ENCODE measurements at places on chromosomes 1 and 21.

- DNase-seq, result no peak
These were observed 31.6 kb upstream of the KIF1B start for GRCh38 chr1:10178597-10179405.

GRCh38 chr1:213686983-213687382 is 300.8 kb upstream of the PROX1 start:
- no peak for DNase-seq

DNA sequence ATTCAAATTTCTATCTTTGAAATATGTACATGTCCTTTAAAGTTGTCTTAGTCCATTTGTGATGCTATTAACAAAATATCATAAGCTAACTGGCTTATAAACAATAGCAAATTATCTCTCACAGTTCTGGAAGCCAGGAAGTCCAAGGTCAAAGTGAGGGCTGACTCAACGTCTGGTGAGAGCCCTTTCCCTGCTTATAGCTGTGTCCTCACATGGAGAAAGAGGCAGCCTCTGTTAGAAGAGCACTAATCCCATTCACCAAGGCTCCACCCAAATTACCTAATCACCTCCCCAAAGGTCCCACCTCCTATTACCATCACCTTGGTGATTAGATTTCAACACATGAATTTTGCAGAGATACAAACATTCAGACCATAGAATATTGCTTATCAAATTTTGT is 450.1 kb upstream of the BEND5 start:
- no peak for DNase-seq

DNA sequence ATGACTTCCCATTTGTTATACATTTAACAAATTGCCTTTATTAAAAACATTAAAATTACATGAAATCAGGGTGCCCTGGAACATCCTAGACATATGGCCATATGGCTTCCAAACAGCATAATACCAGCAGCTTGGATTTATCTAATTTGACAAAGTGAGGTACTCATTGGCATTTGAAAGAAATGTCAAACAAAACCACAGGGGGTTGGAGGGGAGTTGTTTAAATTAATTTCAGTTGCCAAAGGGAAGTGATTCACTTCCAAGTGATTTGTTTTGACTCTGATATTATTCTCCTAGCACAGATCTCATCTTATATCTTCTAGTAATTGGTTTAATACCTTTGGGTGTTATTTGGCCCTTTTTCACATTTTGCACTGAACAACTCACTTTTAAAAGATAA is 24.5 kb upstream of the POU2F1 start:
- no peak for DNase-seq

DNA sequence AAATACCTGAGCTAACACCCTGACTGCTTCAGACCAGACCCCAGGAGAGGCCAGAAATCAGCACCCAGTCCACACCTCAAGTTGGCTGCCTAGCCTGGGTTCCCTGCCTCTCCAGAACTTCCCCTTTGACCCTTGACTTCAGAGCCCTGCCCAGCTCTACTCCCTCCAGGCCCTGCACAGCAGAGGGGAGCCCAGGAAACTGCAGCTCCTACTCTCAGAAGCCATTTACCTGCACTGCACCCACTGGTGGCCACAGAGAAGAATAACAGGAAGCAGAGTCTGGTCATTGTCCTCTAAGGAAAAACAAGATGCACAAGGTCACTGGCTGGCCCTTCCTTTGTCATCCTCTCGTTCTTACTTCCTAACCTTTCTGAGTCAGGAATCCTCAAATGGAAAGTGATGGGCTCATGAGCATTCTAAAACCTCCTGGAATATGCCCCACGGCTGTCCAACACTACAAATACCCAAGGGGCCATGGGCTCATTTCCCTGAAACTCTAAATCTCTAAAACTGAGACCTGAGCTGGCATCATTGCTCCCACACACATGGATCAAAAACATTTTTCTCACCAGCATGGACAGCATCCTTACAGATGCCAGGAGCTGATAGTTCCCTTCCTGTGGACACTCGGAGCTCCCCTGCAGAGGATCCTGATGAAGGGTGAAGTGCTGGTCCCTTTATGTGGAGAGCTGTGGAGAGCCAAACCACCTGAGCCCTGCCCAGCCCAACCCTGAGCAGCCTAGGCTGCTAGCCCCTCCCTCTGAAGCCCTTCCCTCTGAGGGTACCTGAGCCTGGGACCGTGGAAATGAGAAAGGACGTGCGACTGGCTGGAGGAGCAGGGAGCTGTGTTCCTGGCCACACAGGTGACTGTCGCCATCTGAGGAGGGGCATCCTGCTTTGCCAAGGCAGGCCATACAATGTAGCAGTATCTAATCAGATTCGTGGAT is at the start of gene ITLN2:
Gene ITLN2, minus strand, starts transcription at position 652 of the 947 bp plus-strand sequence. Its CDS starts 68 bp downstream, at position 584.
- DNase-seq, result no peak

DNA sequence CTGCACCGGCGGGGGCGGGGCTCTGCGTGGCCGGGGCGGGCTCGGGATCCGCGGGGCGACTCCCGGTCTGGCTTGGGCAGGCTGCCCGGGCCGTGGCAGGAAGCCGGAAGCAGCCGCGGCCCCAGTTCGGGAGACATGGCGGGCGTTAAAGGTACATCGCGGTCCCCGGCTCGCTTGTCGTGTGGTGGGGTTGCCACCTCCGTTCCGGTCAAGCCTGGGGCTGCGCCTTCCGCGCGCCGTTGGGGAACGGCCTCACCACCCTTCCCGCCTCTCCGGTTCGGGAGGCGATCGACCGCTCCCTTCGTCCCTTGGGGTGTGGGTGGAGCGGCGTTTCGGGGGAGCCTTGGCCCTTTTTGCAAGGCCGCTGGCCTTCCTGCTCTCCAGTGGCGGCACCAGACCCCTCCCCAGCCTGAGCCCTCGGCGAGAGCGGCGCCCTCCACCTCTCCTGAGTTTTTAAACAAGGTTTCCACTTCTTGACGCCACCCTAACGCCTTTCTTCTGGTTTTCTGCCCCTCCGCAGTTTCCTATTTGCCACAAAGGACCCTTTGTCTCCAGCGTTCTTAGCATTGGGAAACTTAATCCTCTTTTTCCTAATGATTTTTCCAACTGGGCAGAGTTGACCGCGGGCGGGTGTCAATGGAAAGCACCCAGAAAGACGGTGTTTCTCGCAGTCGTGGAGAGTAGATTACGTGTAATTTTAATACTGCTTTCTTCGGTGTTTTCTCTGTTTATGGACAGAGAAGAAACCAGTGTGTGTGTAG is at the start of the genes LEPR and LEPROT:
Gene LEPR, plus strand, starts transcription at position 79 of the 761 bp plus-strand sequence. CDS start 144,898 bp downstream, outside the sequence.
Gene LEPROT, plus strand, starts transcription at position 79 of the 761 bp plus-strand sequence. Its CDS starts 57 bp downstream, at position 136.
- no peak for DNase-seq

- no peak for DNase-seq
These were observed 393.2 kb downstream of the RPS6KC1 start for GRCh38 chr1:213444224-213444623.

- no peak for DNase-seq
These were observed 33.7 kb downstream of the ATP5PO start for GRCh38 chr21:33881689-33882440.

DNA sequence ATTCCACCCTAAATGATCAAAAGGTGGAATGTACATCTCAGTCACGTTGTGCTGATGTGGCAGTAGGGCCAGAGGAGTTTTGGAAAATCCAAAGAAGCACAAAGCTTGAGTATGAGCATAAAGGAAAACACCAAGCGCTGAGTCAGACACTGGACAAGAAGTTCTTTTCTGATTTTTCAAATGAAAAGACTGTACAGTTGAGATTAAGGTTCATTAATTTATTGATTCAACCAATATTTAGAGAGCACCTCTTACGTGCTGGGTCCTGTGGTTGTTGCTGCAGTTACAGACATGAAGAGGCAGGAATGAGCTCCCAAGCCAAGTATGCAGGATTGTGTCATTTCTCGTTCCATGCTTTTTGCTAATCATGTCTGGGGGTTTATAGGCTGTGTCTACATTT is 28.9 kb upstream of the APP start:
- DNase-seq, result no peak

DNA sequence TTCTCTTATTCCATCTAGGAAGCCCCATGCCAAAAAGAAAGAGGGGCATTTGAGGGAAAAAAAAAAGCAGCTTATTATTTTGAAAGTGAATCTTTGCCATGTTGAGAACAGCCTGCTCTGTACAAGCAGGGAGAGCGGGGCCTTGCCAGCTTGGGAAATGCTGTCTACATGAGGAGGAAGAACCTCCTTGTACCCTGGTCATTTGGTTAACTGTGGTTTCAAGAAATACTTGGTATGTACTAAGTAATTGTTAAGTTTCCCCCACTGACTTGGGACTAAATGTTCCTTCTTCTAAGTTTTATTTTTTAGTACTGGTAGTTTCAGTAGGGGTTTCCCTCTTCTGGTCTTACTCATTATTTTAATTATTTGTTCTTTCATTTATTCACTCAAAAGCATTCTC is 144.1 kb upstream of the HOOK1 start:
- no peak for DNase-seq

- no peak for DNase-seq
These were observed 80.3 kb downstream of the TTC3 start for GRCh38 chr21:37153196-37153934.

GRCh38 chr1:159077120-159077961 is 775 bp upstream of the AIM2 start:
- DNase-seq, result peak; percentile 98

- no peak for DNase-seq
These were observed 39.9 kb upstream of the TENT5C start for GRCh38 chr1:117565745-117566455.

DNA sequence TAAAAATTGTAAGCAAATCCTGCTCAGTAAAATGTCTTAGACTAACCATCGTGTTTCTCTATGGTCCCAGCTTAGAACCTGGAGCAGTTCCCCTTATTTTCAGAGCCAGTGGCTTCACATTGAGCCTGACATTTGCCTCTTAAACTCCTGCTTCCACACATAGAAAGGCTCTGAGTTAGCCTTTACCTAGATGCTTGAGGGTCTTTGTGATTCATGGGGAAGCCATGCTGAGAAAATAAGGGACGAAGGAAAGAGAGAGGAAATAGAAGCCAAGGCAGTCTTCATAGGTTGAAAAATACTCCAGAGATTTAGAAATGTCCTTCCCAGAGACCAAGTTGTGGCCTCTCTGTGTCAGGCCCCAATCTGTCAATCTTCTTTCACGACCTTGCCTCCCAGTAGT is 16.1 kb upstream of the RBBP5 start:
- DNase-seq, result no peak

DNA sequence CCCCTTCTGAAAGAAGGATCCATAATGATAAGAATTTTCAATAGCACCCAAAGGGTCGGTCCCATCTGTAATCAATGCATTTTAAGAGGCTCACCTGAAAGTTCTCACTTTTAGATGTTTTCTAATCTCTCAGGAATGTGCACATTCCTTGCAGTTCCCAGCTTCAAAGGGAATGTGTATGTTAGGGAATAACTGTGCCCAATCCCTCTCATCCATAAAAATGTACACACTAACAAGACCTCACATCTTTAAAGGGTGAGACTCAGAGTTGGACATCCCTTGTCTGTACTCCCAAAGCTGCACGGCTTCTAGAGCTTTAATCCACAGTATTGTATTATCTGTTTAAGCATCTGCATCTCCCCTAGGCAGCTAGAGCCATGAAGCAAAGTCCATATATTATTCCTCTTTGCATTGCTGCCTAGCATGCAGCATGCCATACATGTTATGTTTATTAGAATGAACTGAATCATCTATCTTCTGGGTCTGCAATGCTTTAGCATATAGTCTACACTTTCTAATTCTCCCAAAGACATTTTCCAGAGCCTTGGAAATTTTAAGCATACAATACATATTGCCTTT is 9.3 kb upstream of the CCN1 start:
- no peak for DNase-seq
